ENCODE measurements at places on chromosomes 16 and 17. TPM values are rescaled to one million over a fixed set of nuclear protein-coding genes. Genes with fewer than 3 reads are reported as not detected.

DNA sequence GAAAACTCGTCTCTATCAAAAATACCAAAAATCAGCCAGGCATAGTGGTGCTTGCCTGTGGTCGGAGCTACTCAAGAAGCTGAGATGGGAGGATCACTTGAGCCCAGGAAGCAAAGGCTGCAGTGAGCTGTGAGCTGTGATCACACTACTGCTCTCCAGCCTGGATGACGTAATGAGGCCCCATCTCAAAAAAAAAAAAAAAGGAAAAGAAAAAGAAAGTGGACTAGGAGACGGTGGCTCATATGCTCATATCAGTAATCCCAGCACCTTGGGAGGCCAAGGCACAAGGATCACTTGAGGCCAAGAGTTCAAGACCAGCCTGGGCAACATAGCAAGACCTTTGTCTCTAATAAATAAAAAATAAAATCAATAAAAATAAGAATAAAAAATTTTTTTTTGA, 8.8 kb upstream of the SUMO2 start:
- DNase-seq = no peak

DNA sequence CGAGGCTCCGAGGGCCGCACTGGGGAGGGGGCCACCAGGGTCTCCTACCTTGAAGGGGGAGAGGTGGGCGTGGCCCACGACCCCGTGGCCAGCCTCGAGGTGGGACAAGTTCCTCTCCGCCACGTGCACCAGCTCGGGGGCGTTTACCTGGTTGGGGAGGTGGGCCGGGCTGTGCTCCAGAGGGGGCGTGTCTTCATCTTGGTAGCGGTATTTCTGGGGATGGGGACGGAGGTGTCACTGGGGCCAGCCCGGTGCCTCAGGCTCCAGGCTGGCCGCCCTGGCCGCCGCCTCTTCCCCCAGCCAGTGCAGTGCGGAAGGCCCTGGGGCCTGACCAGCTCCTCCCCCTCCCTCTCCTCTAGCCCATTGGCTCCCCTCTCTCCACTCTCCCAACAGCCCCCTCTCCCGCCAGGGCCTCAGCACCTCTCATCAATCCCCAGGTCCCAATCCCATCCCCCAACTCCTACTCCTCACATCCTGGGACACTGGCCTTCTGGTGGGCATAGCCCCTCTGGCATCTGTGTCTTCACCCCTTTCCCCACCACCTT, 11.5 kb downstream of the DLG4 start:
- DNase-seq = no peak

- DNase-seq = no peak
Measured at GRCh38 chr16:68420366-68420942, 27.9 kb downstream of the SMPD3 start.

ALOX15B gene
- total RNA-seq = 0.18 TPM

NOTUM gene
- total RNA-seq = 0.97 TPM
